ENCODE measurements at places on chromosomes 3 and 15.

- no peak for DNase-seq
Observed at GRCh38 chr3:160641665-160642309, 35.2 kb upstream of the ARL14 start.

DNA sequence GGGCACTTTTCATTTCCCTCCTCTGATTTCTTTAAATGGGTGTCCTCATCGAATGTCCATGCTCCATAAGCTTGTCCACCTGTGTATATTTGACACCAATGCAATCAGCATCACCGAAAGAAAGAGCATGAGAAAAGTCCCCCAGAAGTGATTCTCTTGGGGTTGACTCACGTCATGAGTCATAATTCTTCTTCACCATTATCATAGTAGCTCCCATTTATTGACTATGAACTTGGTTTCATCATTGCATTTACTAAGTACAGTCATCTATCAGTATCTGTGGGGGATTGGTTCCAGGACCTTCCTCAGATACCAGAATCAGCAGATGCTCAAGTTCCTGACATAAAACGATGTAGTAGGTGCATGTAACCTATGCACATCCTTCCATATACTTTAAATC, 372.5 kb upstream of the CFAP20DC start:
- DNase-seq = no peak

GRCh38 chr3:33075995-33076394, 21.0 kb downstream of the GLB1 start:
- no peak for DNase-seq

DNA sequence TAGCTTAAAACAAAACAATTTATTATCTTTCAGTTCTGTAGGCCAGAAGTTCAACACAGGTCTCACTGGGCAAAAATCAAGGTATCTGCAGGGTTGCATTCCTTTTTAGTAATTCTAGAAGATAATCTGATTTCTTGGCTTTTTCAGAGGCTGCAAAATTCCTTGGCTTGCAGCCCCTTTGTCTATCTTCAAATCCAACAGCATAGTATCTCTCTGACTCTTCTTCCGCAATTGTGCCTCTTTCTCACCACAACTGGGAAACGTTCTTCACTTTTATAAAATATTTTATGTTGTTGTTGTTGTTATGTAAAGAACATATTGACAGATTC, 218.7 kb downstream of the STXBP5L start:
- DNase-seq = no peak

GRCh38 chr3:88009066-88009465, 49.7 kb downstream of the CGGBP1 start:
- no peak for DNase-seq

DNA sequence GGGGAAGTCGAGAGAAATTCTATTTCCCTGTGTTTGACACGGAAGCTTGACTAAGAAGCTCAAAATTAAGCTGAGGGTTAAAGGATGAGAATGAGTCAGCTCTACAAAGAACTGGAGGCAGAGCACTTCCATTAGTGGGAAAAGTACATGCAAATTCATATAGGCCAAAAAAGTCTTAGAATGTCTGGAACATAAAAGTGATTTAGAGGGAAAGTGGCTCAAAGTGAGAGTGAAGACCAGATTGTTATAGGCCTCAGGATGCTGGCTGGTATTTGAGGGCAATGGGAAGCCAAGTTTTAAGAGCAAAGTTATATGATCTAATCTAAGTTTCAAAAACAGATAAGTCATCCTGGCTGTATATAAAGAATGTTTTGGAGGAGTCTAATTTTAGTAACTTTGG, 857.3 kb downstream of the NAALADL2 start:
- no peak for DNase-seq

GRCh38 chr3:159191447-159191846, 389.6 kb downstream of the MFSD1 start:
- no peak for DNase-seq

- no peak for DNase-seq
Observed at GRCh38 chr3:20064387-20064786, 24.1 kb downstream of the KAT2B start.

DNA sequence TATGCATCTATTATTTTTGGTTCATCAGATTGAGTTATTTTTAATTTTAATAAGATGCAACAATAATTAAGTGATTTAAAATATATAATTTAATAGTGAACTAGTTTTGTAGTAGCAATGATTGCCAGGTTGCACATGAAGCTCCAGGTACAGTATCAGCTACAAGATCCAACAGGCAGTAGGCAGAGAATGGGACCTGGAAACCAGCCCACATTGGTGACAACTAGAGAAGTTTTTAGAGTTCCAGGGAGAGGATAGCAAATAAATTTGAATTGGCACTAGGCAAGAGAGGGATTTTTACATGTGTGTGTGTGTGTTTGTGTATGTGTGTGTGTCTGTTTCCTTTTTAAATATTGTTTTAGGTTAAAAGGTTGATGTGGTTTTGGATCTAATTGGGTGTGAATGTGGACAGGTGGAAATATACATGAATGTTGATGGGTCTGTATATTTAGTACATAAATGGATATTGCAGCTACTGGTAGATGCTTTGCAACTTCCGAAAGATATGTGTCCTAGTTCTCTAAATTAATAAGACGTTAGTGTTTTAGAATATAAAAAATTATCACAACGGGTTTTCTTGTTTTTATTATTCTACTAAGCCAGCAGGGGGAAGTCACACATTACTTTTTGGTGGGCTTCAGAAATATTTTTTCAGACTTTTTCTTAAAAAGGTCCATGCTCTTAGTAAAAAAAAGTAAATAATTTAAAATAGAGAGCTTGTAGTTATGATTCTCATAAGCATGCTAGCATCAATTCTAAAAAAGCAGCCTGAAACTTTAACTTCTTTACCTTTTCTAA, 110.1 kb upstream of the GBE1 start:
- no peak for DNase-seq

GRCh38 chr3:66712210-66712609, 211.4 kb upstream of the LRIG1 start:
- DNase-seq = no peak

DNA sequence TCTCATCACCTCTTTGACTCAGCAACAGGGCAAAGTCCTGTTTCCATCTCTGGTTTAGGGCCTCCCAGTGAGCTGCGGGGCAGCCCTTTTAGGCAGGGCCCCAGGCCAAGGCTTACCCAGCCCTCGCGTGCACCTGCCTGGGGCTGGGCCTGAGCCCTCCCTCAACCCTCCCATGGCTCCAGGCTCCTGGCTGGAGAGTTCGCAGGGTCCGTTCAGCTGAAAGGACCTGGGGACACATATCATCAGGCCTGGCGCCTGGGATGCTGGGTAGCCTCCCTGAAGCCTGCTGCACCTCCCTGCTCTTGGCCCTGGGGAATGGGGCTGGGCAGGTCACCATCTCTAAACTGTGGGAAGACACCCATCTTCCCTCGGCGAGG, 29.7 kb downstream of the HDAC11 start:
- DNase-seq = no peak

GRCh38 chr3:98262046-98262445, 2.0 kb upstream of the OR5H6 start:
- no peak for DNase-seq

DNA sequence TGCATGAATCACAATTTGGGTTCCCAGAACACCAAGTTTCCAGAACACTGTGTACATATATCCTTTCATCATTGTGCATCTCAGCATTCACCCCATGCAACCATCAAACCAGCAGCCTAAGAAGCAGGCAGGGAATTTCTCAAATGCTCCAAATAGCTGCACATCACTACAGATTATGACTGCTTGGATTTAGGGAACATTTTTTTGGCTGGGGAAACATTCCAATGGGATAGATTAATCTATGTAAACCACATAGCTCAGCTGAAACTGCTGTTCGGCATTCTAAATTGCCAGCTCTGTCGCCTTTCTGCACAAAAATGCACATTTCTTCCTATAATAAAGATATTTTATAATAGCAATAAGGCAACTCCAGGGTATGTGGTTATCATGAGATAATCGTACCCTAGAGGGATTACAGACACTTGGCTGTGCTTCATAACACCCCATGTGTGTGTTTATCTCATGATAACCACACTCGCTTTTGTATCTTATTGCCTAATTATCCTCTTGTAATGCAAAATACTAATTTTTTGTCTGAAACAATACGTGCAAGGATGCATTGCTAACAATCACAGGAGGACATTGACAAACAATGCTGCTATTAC, 483.7 kb upstream of the DPH6 start:
- DNase-seq = no peak

GRCh38 chr3:29064085-29064484, 216.8 kb upstream of the RBMS3 start:
- DNase-seq = no peak

DNA sequence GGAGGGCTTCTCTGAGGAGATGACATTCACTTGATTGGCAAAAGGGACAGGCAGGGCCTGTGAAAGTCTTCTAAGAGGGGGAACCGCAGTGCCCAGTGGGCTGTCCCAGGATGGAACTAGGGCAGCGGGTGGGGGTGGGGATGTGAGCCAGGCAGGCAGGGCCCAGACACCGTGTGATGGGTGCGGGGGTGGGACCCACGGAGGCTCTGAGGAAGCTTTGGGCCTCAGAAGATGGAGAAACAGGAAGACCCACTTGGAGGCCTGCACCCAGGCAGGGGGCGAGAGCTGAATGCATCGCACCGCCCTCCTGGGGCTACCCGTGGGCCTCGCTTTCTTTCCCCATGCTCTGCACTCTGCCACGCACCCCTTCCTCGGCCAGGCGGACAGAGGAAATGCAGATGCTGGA, 32.9 kb upstream of the ACAD9 start:
- no peak for DNase-seq

- no peak for DNase-seq
Observed at GRCh38 chr15:95872366-95872771, 458.1 kb upstream of the NR2F2 start.

GRCh38 chr15:60582370-60583036, 103.6 kb upstream of the ICE2 start:
- DNase-seq = no peak

- no peak for DNase-seq
Observed at GRCh38 chr15:90552162-90552928, 22.6 kb downstream of the CRTC3 start.

- DNase-seq = no peak
Observed at GRCh38 chr15:70587896-70588567, 175.3 kb downstream of the UACA start.

DNA sequence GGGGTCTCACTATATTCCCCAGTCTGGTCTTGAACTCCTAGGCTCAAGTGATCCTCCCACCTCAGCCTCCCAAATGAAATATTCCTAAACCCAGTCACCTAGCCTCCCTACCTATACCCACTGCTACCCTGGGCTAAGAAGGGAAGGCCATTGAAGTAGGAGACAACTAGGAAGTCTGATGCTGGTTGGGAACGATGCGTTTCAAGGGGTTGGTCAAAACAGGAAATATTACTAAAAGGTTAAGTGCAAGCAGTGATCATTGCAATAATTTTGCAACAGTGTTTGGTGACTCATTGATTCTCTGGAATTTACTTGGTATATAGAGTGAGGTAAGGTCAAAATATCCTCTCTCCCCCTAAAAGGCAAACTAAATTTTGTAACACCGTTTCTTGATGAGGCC, 4.6 kb upstream of the UQCRC1 start:
- DNase-seq = no peak

DNA sequence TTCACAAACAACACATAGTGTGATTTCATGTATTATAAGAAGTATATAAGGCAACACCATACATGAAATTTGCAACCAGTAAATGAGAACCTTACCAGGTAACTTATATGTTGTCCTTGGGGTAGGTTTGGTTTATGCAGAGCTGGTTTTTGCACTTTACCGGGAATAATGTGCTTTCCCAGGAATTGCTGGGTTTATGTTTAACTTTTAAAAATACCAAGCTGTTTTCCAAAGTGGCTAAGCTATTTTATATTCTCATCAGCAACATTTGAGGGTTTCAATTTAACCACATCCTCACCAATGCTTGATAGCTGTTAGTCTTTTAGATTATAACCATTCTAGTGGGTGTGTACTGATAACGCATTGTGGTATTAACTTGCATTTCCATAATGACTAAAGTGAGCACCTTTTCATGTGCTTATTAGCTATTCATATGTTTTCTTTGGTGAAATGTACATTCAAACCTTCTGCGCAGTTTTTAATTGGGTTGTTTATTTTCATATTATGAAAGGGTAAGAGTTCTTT, 71.6 kb downstream of the KY start:
- no peak for DNase-seq

GRCh38 chr15:76996076-76996525, 1.2 kb downstream of the PSTPIP1 start:
- no peak for DNase-seq

- no peak for DNase-seq
Observed at GRCh38 chr3:103056542-103056941, 621.7 kb downstream of the ZPLD1 start.

DNA sequence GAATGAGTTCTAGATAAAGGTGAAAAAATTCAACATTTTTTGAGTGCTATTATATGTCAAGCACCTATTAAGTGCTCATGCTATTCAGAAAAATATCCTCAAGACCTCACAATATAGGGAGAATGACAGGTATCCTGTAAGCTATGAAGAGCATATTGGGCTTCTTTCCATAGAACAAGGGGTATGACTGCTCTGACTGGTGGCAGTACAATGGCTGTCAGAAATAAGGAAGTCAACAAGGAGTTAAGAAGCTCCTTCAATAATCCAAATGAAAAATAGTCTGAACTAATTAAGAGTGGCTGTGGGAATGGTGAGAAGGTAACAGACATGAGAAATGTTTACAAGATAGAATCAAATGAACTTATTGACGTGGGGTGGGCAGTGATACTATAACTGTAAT, 24.7 kb downstream of the NPTN start:
- no peak for DNase-seq

- no peak for DNase-seq
Observed at GRCh38 chr3:97927704-97928103, 44.5 kb downstream of the RIOX2 start.

DNA sequence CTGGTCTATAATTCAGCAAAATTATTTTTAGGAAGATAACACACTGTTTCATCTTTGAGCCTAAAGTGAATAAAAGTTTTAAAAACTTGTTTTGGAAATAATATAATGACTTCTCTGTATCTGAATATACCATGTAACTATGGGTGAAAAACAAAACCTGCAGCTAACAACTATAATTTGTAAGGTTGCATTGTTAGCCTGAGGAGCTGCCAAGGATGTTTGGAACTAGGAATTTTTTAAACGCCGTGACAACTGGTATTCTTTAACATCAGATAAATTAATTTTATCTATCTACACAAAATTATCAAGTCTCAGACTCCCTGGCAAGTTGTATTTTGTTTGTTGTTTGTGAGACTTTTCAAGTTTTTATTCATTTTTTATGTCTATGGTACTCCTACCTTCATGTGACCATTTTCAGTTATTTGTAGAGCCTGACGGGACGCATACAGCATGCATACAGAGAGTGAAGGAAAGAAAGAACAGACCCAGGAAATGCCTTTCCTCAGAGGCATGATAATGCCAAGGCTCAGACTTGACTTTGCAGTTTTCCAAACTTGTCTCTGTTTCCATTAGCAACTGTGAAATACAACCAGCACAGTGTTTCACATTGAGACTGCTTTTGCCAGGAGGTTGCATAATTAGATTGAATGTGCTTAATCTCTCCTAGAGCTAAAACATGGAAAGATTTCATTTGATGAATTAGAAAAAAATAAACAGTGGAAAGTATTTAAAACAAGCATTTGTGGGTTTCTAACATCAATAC, 60.8 kb upstream of the ARHGEF26 start:
- no peak for DNase-seq

All from thyroid gland (tissue), 4 donors.